ENCODE measurements at places on chromosomes 7 and 10.

DNA sequence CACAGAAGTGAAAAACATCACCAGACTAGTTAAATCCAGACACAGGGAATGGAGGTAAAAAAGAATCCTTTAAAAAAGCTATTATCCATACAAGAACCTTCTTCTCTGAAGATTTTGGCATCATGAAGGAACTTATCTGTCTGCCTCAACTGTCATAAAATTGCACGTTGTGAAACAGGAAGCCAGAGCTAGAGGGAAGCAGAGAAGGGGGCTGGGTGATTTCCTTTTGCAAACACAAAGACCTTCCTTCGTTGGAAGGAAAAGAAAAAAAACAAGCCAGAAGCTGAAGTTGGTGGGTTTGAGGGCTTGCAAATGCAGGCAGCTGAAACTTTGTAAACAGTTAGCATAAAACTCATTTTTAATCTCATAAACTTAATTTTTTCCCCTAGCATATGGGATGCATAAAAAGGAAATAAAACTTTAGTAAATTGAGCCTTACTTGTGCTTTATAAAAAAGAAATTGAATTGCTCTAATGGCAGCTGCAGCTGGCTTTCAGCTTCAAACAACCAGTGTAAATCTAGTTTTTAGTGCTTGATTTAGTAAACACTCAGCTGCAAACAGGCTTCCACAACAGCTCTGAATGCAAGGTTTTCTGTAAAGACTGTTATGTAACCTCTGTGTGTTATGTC is 101.6 kb downstream of the OTUD1 start:
- DNase-seq = no peak

DNA sequence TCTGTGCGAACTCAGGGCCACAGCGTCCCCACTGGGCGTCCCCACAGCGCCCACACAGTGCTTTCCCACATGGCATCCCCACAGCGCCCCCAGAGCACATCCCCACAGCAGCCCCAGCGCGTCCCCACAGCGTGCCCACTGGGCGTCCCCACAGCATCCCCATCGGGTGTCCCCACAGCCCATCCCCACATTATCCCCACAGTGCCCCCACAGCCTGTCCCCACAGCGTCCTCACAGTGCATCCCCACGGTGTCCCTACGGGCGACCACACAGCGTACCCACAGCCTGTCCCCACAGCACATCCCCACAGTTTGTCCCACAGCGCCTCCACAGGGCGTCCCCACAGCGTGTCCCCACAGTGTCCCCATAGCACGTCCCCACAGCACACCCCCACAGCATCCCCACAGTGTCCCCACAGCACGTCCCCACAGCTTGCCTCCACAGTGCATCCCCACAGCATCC is 131.6 kb downstream of the ACTR3B start:
- peak; percentile 42 for DNase-seq

GRCh38 chr7:502296-502695 is 17.4 kb downstream of the PDGFA start:
- no peak for DNase-seq

DNA sequence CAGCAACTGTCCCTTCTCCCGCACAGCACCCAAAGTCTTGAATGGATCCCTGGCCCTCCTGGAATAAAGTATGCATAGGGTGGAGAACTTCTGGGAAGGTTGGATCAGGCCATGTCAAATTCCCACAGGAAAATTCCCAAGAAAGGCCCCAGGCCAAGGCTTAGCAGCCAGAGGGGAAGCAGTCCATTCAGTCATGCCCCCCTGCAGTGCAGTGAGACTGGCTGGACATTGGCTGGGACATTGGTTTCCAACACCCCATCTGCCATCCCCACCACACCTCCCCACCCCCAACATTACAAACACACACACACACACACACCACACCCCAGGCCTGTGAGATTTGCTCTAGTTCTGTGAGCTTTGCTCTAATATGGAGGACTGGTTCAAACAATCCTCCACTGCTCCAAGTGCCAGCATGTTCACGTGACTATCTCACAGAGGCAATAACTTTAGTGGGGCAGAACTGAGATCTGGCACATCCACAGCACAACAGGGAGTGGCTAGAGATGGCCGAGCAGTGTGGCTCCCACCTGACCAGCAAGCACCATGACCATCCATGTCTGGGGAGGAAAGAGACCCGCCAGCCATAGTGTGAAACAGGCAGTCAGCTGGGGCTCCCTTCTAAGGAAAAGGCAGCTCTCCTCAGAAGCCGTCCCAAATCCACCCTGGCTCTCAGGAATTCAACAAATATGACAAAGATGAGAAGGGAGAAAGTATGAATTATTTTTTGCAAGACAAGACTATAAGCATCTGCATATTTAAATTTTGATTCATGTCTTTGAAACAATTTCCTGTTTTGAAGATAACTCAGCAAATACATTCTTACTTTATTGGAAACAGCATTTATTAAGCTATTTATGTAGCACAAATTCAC is 6.7 kb upstream of the FAM170B start:
- DNase-seq = no peak

DNA sequence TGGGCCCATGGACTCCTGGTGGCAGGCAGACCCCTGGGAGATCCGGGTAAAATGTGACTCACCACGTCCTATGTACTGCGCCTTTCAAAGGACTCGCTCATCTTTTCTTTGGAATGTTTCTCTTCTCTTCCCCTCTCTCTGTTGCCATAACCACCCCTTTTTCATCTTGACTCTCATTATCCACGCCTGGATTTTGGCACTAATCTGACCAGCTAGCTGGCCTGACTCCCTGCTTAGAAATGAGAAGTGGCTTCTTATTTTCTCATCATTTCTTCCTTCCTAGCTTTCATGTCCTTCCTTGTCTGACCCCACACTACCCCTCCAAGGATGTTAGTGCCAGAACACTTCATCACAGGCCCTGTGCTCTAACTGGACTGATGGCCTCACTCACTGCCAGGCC is 98.0 kb upstream of the FAM171A1 start:
- DNase-seq = no peak

DNA sequence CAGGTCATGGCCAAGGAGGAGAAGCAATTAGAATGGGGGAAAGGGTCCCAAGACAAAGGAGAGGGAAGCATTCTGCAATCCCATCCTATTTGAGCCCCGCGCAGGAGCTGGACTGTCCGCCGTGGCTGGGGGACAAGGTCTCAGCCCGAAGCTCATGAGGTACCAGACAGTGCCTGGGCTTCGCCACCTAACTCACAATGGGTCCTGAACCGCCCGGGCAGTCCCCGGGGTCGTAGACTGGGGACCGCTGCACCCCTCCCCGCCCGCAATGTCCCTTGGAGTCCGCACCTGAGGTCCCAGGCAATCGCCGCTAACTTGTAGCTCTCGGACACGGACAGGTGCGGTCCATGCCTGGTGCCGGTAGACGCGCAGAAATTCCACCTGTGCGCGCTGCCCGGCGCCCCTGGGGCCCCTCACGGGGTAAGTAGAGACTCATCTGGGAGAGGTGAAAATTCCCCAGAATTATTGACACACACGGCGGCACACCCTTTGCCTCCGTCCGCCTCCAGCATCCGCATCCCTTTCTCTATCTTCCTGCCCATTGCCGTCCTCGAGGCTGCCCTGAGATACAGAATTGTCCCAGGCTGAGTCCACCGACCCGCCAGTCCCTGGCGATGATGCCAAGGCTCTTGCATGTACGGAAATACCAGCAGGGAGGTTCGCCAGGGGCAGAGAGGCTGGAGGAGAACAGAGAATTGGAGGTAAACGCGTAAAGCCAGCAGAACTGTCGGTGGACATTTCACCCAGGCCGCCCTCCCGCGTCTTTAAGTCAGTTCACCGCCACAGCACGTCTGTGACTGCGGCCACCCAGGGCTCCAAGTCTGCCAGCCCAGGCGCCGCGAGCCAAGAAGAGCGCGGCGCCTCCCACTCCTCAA is 1.8 kb downstream of the CHRM2 start:
- no peak for DNase-seq

- no peak for DNase-seq
These were observed 641.5 kb upstream of the SORCS1 start for GRCh38 chr10:107806026-107806425.

GRCh38 chr7:100897772-100898454 is 2.2 kb upstream of the ACHE start:
- no peak for DNase-seq

DNA sequence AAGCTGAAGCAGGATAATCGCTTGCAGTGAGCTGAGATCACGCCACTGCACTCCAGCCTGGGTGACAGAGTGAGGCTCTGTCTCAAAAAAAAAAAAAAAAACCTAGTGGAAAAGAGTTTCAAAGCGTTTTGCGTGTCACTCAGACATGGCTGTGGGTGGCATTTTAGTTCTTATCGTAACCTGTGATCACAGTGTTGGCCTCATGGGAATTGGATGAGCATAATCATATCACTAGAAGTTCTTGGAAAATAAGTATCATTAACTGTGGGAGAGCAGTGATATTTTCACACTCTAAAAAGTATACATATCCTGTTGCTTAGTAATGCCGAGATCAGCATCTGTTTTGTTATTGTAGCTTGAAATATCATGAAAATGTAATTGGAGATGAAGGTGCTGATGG is 92.6 kb downstream of the CREM start:
- no peak for DNase-seq

DNA sequence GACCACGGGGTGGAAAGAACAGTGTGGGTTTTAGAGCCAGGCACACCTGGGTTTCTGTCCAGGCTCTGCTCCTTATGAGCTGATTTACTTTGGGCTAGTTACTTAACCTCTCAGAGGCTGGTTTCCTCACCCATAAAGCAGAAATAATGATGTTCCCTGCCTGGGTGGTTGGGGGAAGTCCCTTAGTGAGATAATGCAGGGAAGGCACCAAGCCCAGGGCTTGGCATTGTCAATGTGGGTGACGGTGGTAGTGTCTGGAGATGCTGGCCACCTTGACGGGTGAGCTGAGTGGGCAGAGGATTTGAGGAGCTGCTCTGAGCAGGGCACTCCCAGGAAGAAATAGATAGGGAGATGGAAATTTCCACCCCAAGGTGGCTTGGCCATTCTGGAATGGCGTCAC is 65.2 kb downstream of the SH2D4B start:
- DNase-seq = peak; percentile 30

All from activated CD8-positive, alpha-beta memory T cell treated with anti-CD3 and anti-CD28 coated beads, Interleukin-2, amount 50 U/mL, for 48 hours (primary cell).